ENCODE measurements at places on chromosomes 2 and 18. TPM values are rescaled to one million over a fixed set of nuclear protein-coding genes. Genes with fewer than 3 reads are reported as not detected.

GALNT14 gene
- 48.7 TPM for polyA plus RNA-seq

GBX2 gene
- polyA plus RNA-seq, result 0.39 TPM

SNED1 gene
- 7.4 TPM for polyA plus RNA-seq

DNA sequence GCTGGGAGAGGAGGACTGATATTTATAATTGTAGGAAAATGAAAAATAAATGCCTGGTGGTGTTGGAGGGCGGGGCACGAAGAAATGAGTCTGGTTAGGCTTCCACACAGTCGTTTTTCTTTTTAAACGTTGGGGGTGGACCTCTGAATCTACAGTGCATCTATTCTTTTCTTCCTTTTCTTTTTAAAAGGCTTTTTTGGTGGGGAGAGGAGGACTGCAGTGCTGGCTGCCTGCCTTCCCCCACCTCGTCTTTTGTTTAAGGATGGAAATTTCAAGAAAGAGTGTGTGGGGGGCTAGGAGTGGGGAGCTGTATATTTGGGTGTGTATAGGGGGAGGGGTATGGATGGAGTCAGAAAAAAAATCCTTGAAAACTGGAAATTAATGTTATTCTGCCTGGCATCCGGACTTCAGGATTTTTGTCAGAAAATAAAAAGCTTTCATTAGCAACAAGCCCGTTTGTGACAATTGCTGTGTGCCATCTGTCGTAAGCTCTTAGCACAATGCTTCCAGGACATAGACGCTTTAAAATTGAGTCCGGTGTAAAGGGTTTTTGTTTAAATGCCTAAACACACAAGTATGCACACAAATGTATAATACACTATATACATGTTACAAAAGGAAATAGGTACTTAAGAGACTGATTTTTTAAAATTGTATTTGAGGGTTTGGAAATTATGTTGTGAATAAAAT is 1.1 kb downstream of the MAP2 start:
- no peak for DNase-seq

DNA sequence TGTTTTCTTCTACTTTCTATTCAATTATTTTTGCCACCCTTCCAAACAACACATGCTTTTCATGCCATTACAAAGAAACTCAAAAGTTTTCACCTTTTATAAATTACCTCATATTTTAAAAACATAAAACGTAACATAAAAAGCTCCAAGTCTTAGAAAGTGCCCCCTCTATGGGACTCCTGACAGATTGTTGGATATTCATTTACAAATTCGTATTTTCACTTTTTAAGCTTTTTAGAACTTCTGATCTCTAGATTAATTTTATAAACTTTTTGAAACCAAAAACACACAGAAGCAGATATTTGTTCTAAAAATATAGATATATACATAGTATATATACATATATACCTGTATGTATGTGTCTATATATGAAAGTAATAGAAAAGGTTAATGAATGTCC is 1.5 kb downstream of the COL5A2 start:
- no peak for DNase-seq

GRCh38 chr2:45009928-45010701 is 863 bp upstream of the SIX2 start:
- no peak for DNase-seq

DNA sequence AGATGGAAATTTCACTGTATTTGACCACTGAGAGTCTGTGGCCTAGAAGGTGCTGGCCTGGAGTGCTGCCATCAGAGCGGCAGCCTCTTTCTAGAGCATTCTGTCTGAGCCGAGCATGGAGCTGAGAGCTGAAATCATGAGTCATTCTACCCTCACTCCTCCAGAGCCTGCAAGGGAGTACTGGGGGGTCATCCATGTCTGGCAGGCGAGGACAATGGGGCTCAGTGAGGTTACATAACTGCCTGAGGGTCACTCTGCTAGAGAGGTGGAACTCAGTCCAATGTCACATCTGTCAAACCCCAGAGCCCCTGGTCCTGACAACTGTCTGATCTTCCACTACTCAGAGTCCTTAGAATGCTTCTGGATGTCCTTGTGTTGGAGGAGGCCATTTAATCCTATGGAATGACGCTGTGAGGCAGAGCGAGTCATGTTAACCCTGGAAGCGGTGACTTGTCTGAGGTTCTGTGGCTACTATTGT is 65.3 kb downstream of the HAUS1 start:
- no peak for DNase-seq

- DNase-seq, result no peak
Measured at GRCh38 chr2:152740743-152741328, 22.4 kb downstream of the ARL6IP6 start.

DNA sequence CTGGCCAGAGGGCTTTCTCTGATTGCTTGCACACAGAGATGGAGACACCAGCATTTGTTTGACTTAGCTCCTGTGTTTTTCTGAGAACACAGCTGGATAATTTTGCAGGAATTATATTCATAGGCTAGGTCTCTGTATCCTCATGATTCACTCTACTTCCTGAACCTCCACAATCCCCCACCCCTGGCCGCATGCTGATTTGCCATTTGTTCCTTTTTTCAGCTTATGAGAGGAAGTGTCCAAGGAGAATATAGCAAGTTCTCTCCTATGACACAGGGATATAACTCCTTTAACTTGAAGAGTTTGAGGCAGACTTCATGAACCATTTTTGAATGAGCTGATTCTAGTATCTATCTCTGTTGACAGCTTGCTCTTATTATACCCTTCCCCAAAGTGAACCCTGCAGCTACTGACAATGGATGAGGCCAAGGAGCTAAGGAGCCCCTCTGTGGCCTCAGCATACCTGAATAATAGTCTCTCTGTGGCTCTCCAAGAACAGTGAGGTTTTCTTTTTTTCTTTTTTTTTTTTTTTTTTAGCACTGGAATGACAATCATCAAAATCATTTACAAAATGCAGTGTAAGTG is 15.4 kb downstream of the CAVIN2 start:
- DNase-seq, result no peak

- DNase-seq, result no peak
Measured at GRCh38 chr2:119142824-119143223, 15.7 kb downstream of the C1QL2 start.

- DNase-seq, result no peak
Measured at GRCh38 chr2:71102981-71103681, 26.9 kb downstream of the MCEE start.

Data from right renal cortex interstitium (tissue), 3 donors.